ENCODE measurements at places on chromosomes 13 and 19.

- H3K4me1 ChIP-seq: no peaks in the 10 kb centered on the region
- H3K27me3 ChIP-seq: no peaks in the 10 kb centered on the region
- peaks cover 74% of the 10 kb centered on the region for H3K36me3 ChIP-seq
Measured at GRCh38 chr19:10815007-10815536, 20.9 kb downstream of the TMED1 start.

DNA sequence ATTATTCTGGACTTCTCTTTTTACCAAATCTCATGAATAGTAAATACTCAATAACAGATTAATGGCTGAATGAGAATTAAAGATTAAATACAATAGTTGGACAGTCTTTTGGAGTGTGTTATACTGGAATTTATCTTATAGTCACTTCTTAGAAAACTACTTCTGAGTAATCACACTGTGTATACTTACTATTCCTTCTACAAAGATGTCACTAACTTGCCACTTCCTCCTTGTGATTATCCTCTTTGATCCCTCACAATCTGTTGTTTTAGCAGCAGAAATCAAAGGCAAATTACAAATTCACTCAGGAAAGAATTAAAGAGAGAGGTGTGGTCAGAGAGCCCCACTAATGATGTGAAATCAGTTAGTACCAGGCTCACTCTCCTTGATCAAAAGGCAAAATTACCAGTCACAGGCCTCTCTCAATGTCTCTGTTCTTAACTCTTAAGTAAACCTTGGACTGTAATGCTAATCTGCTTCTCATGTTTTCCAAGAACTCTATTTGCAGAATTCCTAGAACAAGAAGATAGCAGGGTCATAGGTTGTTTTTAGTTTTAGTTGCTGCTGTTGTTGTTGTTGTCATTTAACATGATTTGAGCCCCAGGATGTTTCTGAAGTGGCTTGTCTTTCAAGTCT lies 37.3 kb upstream of the FNDC3A start:
- H3K4me3 ChIP-seq: no peak overlapping the region
- no peaks in the 10 kb centered on the region for H3K4me1 ChIP-seq
- no peak for DNase-seq
- H3K27ac ChIP-seq: no peak overlapping the region

GRCh38 chr19:50460161-50460765 lies 16.0 kb upstream of the EMC10 start:
- DNase-seq: no peak
- no peak overlapping the region for H3K27ac ChIP-seq
- H3K4me3 ChIP-seq: no peak overlapping the region

DNA sequence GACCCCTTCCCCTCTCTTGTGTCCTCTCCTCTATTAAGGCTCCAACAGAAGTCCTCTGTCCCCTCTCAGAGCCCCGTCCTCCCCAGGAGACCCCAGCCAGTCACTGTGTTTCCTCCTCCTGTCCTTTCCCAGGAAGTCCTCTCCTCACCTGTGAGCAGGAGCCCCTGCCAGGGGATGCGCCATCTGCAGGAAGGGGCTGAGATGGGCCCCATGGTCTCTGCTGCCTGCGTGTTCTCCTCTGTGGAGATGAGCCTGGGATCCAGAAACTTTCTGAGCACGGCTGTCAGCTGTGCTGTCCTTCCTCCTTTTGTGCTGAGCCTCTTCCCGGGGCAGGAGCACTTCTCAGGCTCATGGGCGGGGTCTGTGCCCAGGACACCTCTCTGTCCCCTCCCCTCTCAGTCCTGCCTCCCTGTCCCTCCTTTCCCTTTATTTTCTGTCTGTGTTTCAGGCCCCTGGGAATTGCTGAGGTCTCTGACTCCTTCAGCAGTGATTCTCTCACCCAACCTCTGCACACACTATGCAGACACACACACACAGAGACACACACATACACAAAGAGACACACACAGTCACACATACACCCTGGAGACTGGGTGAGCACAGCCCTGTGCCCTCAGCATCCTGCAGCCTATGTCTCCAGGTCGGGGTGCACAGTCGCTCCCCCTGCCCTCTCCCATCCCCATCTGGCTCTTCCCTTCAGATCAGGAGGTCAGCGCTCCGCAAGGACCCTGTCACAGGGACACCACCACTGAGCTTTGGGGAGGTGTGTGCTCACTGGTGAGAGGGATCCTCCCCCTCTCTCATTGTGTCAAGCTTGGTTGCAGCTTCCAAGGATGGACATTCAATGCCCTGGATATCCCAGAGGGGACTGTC lies at the start of gene CEACAM8:
Gene CEACAM8, minus strand, starts transcription at position 308 of the 873 bp plus-strand sequence. Its CDS starts 96 bp downstream, at position 212.
- H3K36me3 ChIP-seq: no peaks in the 10 kb centered on the region
- H3K4me3 ChIP-seq: no peak within 1 kb of the TSS
- no peak within 1 kb of the TSS for H3K27ac ChIP-seq
- DNase-seq: no peak
- no peaks in the 10 kb centered on the region for H3K4me1 ChIP-seq

DNA sequence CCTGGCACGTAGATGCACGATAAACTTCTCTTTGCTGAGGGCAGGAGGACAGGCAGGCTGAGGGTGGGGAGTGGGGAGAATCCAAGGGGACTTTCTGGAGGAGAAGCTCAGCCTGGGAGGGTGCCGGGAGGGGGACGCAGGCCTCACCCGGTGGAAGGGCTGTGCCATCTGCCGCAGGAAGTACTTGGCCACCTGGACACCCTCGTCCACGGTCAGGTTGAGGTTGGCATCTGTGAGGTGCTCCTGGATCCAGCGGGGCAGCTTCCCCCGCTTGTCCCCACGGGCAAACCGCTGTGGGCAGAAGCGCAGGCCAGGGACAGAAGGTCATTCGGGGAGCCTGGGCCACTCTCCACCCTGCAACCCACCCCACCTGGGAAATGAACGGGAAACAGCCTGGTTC lies 11.5 kb downstream of the KLC3 start:
- H3K27ac ChIP-seq: no peak overlapping the region
- peaks cover 28% of the 10 kb centered on the region for H3K36me3 ChIP-seq
- H3K27me3 ChIP-seq: no peaks in the 10 kb centered on the region
- no peaks in the 10 kb centered on the region for H3K4me1 ChIP-seq
- no peak overlapping the region for H3K4me3 ChIP-seq

Measured in thymus (tissue), 14 donors.